ENCODE measurements at places on chromosomes 7 and 10.

- DNase-seq = no peak
Observed at GRCh38 chr10:31647861-31648260, 280.8 kb downstream of the ARHGAP12 start.

DNA sequence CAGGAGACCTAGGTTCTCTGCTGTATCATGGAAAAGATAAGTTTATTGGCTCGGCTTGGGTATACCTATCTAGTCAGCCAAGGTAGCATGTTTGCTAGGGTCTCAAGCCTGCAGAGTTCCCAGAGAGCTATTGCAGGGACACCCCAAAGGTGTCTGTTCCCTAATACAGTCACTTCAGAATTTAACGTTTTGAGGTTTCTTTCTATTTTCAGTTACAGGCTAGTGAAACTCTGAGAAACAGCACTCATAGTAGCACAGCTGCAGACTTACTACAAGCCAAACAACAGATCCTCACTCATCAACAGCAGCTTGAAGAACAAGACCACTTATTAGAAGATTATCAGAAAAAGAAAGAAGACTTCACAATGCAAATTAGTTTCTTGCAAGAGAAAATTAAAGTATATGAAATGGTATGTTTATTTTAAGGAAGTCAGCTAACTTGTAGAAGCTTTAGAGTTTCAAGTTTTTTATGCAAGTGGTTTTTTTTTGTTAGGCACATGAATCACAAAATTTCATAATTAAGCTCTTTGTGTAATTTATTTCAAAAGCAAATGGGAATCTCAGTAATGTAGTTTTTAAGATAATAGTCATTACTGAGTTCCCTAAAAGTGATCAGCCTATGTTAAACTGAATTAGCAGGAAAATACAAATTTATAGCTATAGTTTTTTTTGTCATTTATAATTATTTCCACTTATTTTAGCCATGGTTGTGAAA lies 54.9 kb downstream of the AKAP9 start:
- DNase-seq = no peak

- DNase-seq = no peak
Observed at GRCh38 chr10:75358835-75359421, 42.6 kb downstream of the ZNF503 start.

GRCh38 chr10:122911889-122912484 lies 1.6 kb downstream of the FAM24A start:
- DNase-seq = no peak

GRCh38 chr7:150323682-150324372 lies 482 bp upstream of the ACTR3C start:
- DNase-seq = no peak

GRCh38 chr7:66143876-66144332 lies 29.3 kb downstream of the CRCP start:
- DNase-seq = no peak

- DNase-seq = no peak
Observed at GRCh38 chr7:155856656-155857055, 44.4 kb upstream of the SHH start.

DNA sequence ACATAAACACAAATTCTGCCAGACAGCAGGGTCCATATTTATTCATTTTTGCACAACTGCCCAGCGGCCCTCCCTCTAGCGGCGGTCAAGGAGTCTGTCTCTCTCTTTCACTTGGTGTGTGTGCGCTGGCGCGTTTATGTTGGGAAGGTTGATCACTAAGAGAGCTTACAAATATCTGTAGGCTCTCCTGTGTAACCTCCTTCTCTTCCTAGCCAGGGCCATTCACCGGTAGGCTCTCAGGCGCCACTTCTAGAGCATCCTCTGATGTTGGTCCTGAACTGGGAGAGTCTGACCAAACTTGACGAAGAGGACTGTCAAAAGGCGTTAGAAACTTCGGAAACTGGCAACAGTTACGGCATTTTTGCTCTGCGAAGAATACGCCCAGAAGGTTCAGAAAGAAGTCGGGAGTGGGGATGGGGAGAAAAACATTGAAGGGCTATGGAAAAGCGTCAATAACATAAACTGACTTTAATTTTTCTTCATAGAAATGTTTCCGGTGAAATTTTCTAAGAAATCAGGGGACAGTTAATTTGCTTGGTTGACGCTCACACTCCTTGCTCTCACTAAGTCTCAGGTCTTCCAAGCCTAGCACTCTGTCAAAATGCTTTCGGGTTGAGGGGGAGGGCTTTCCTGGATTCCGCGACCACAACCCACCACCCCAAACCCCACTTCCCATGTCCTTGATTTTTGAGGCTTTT lies 731.1 kb downstream of the ZWINT start:
- DNase-seq = no peak

DNA sequence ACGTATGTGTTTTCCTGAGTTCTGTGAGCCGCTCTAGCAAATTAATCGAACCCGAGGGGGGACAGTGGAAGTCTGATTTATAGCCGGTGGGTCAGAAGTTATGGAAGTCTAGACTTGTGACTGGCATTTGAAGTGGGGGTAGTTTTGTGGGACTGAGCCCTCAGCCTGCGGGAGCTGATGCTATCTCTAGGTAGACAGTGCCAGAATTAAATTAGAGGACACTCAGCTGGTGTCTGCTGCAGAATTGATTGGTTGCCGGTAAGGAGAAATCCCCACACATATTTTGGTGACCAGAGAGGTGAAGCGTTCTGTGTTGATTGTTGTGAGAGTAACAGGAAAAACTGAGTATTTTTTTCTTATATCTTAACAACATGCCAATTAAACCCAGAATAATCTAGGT lies 143.8 kb upstream of the ADCY1 start:
- no peak for DNase-seq

- DNase-seq = no peak
Observed at GRCh38 chr7:135958173-135958572, 19.0 kb downstream of the MTPN start.

- no peak for DNase-seq
Observed at GRCh38 chr10:68423522-68423921, 16.4 kb upstream of the RUFY2 start.

GRCh38 chr10:12588091-12588860 lies 238.9 kb downstream of the CAMK1D start:
- no peak for DNase-seq

DNA sequence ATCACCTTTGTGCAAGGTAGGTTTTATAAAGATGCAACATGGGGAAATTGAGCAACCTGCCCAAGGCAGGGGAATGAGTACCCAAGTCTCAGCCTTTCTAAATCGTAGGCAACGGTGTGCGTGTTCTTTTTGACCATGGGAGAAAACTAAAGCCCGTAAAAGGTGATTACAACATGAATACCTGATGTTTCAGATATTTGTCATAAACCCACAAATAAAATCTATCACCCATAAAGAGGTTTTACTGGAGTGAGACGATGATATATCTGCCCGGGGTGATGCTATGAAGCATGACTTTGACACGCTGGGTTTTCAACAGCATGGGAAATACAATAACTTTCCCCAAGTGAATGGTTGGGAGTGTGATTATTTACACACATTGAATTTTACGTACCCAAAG lies 406.3 kb upstream of the KLF6 start:
- no peak for DNase-seq

GRCh38 chr7:156028521-156028920 lies 216.3 kb upstream of the SHH start:
- no peak for DNase-seq

GRCh38 chr7:44377681-44378421 lies 52.5 kb upstream of the CAMK2B start:
- no peak for DNase-seq

DNA sequence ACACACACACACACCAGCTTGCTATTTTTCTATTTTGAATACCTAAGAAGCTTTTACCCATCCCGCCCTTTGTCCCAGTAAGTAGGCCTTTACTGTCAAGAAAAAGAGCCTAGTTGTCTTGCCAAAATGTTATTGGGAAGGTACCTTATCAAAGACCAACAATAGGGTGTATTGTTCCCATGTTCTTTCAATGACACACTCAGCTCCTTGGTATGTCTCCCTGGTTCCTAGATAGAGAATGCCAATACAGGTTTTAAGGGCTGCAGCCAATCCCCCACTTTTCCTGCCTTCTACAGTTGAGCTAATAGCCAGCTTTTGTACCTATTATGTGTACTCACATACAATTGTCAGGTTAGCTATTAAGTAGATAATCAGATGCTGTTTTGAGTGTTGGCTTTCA lies 92.0 kb upstream of the LRRTM3 start:
- DNase-seq = no peak

- DNase-seq = no peak
Observed at GRCh38 chr7:123351516-123352505, 152.0 kb upstream of the SLC13A1 start.

DNA sequence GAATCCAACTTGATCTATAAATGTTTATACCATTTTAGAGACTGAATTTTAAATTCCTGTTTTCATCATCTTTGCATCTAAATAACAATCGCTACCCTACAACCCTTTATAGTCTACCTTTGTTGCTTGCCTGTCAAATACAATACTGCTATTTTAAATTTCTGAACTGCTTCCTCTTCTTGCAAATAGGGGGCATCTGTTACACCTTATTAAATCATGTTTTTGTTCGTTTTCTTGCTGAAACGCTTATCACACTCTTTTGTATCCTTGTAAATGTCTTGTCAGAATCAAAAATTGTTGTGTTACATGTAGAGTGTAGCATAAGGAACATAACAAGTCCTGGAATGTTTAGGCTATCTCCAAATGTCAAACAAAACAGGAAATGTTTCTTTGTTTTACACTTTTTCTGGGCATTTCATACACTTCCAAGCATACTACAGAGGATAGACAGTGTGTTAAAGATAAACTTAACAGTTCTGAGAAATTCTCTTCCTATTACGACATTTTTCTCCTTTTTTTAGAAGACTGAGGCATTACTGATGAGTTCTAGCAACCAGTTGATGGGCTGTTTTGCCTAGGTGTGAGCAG lies 281.3 kb downstream of the GPR158 start:
- no peak for DNase-seq

DNA sequence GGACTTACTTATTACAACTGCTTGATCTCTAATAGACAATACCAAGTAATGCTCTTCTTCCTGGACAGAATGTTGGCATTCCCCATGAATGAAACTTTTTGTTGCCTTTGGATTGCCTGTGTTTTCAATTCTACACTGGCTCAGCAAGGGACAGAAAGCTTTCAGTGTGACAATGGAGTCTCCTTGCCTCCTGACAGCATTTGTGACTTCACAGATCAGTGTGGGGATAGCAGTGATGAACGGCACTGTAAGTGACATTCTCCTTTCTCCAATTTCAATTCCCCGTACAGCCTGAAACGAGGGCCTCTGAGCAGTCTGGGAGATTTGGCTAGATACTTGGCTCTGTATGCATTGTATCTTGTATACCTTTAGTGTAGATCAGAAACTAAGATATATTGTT lies 290 bp downstream of the MALRD1 start:
- DNase-seq = no peak

DNA sequence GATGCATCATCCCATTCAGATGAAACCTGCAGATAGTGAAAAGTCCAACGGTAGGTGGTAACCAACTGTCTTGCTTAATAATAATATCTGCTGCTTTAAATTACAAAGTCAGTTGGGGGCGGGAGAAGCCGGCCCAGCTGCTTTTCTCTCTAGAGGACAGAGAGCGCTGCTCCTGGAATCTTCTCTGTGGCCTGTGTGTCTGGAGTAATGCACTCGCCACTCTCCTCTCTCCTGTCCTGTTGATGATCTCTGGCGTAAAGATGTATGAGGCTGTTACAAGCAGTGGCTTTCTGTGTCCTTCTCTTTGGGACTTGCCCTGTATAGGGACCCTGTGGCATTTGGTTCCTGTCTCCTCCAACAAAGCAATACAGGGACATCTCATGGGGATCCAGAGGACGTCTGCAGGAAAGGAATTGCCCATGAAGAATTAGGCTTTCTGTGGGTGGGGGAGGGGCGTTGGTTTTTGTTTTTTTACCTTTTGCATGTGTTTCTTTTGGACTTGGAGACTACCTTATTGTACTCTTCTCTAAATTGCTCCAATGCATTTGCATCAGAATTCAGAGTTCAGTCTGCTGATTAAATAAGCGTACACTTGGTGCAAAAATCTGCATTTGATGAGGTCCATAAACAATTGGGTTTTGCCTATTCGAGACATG lies 231.6 kb downstream of the CELF2 start:
- DNase-seq = no peak

DNA sequence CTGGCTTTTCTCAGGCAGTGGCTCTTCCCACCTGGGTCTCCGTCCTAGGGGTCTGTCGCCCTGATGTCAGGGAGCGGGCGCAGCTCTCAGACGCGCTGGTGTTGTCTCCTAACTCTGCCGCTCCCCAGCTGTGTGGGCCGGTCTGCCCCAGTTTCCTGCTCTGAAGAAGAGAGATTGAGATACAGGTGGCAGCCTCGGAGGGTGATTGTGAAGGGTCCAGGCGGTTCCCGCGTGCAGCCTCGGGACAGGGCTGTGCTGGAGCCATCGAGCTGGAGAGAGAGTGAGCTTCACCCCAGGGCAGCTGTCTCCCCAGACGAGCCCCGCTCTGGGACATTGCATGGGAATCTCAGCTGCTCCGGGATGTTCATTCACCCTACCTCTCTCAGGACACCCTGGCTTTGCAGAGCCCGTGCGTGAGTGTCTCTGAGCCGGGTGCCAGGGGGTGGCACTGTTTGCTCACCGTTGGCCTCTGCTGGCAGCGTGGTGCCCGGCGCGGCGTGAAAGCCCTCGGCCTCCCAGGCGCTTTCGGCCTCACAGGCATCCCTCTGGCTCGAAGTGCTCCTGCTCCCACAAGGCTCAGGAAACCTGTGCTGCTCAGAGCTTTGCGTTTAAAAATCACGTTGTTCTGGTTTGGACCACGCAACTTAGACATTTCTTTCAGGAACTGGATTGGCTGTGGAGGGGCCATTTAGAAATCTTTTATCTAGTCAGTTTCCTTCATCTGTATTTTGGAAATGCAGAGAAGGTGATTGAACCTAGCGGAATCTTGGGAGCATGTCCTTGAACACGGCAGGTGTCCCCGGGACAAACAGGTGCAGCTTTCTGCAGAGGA lies 33.8 kb upstream of the ZFAND2A start:
- no peak for DNase-seq

DNA sequence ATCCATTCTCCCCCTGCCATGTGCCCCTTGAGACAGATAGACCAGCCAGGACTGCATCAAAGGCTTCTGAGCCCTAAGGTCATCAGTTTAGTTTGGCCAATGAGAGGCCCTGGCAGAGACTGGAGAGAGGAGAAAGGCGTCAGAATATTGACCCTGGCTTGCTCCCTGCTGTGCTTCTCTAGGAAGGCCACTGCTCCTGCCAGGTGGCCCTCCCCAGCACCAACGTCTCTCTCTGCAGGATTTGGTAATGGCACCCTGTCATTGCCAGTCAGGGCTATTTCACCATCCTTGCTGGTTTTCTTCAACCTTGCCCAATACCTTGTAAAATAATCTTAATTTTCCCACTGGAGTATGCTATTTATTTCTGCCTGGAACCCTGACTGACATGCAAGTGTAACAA lies 38.8 kb upstream of the ZRANB1 start:
- DNase-seq = no peak

- no peak for DNase-seq
Observed at GRCh38 chr7:45080265-45080957, 8.4 kb downstream of the NACAD start.

- no peak for DNase-seq
Observed at GRCh38 chr7:70457883-70458680, 673.9 kb upstream of the GALNT17 start.

- DNase-seq = no peak
Observed at GRCh38 chr7:110898516-110898915, 192.4 kb upstream of the LRRN3 start.

GRCh38 chr10:1187855-1188557 lies 131.8 kb downstream of the WDR37 start:
- DNase-seq = no peak

- no peak for DNase-seq
Observed at GRCh38 chr7:133196856-133197612, 55.8 kb upstream of the EXOC4 start.

- no peak for DNase-seq
Observed at GRCh38 chr10:24642921-24643678, 80.6 kb downstream of the ARHGAP21 start.

Data from cortex of kidney (tissue), 1 donor.